ENCODE measurements at places on chromosomes 6 and 20.

DNA sequence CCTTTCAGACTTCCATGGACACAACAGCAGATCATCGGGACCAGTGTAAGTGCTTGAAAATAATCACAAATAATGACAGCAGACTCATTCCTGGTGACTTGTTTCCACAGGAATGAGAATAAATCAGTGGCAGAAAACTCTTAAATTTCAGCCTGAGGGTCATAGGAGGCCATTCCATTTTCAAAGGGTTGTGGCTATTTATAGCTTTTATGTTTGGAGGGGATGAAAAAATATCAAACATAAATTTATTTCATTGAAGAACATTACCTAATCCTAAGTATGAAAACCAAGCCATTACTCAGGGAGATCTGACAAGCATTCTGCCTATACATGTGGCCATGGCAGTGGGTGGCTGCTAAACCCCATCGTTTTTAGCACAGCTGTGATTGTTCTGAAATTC lies 173.6 kb upstream of the CNR1 start:
- no peak for DNase-seq

- DNase-seq = no peak
These were observed 376.9 kb downstream of the PHF3 start for GRCh38 chr6:64012351-64013001.

DNA sequence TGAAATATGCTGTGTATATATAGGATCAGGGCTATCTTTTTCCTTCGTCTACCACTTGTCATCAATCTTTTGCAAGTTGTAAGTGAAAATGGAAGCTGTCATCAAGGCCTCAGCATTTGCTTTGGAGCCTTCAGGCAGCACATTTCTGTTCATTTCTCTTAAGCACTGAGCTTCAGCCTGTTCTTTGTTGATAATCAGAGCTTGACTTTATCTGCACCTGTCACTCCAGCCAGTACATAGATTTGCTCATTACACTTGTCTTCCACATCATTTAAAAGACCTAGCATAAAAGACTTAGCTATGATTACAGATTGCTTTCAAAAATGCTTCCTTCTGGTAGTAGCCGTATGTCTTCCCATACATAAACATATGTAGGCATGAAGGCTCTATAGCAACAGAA lies 189.8 kb upstream of the GRIK2 start:
- no peak for DNase-seq

GRCh38 chr6:137313928-137314855 lies 95.0 kb upstream of the IFNGR1 start:
- peak; percentile 50 for DNase-seq

GRCh38 chr6:167087857-167088354 lies 35.0 kb upstream of the CCR6 start:
- no peak for DNase-seq

- no peak for DNase-seq
These were observed 44.1 kb upstream of the RNF8 start for GRCh38 chr6:37309692-37310091.

DNA sequence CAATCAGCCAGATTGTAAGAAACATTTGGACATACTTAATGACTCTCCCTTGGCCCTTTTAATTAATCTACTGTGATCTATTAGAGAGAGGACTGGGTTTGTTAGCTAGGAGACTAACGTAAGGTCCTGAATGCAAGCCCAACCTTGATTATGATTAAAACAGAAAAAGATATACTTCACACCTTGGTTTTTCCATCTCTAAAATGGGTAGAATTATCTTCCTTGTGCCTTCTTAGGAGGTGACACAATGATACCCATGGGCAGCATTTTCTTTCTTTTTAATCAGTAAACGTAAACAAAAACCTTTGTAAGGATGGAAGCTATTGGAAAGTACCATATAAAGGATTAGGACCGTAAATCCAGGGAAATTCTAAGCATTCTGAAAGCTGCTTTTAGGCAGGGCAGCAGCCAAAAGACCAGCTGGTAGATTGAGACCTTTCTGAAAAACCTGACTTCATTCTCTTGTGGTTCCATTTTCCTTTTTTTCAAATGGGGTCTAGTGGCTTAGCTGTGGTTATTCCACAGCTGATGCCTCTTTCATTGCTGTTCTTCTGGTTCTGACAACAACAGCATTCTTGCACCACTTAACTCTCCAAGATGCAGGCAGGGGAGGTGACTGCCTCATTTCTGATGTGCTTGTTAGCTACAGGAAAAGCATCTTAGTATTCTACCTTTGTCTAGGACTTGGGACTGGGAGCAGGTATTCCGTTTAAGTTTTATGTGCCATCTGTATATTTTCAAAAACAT lies 27.4 kb downstream of the RREB1 start:
- no peak for DNase-seq

- peak; percentile 91 for DNase-seq
These were observed 50.6 kb downstream of the LAMA4 start for GRCh38 chr6:112203577-112204349.

- no peak for DNase-seq
These were observed 87.7 kb downstream of the PDE7B start for GRCh38 chr6:135939208-135939591.

- no peak for DNase-seq
These were observed 46.7 kb downstream of the SERAC1 start for GRCh38 chr6:158121335-158121734.

DNA sequence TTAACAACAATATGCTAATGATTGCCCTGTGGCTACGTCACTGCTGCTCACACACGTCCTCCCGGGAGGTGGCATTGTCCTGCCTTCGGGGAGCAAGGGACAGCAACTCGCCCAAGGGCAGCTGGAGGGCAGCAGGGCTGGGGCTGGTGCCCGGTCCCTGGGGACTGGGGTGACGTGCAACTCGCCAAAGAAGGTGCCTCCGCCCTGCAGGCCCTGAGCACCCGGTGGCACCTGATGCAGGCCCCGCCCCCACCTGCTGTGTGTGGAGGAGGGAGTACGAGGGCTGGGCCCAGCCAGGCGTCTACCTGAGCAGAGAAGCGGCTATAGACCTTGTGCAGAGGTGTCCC lies 64.8 kb upstream of the SLCO4A1 start:
- DNase-seq = no peak

DNA sequence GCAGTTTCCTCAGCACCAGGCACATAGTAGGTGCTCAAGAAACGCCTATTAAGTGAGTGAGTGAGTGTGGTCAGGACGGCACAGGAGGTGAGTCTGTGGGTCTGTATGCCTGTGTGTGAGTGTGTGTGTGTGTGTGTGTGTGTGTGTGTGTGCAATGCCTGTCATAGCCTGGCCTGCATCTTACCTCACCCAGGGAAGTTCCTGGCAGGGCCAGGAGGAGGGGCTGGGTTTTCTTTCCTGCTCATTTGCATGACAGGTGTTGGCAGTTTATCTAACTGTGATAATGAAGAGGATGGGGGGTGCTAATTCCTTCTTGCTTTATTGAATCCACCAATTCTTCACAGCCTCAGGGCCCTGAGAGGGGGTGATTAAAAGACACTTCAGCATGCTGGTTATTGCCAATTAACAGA lies 146.7 kb upstream of the MLN start:
- DNase-seq = no peak

- no peak for DNase-seq
These were observed 17.9 kb upstream of the TRIM26 start for GRCh38 chr6:30231067-30231466.

- DNase-seq = no peak
These were observed 65.4 kb downstream of the GPR6 start for GRCh38 chr6:110043366-110043994.

- peak; percentile 77 for DNase-seq
These were observed 80.1 kb upstream of the PTPRK start for GRCh38 chr6:128600397-128600951.

GRCh38 chr6:82741325-82741995 lies 324.2 kb downstream of the UBE3D start:
- no peak for DNase-seq

- DNase-seq = no peak
These were observed 23.9 kb downstream of the RIPOR2 start for GRCh38 chr6:24911796-24912382.

DNA sequence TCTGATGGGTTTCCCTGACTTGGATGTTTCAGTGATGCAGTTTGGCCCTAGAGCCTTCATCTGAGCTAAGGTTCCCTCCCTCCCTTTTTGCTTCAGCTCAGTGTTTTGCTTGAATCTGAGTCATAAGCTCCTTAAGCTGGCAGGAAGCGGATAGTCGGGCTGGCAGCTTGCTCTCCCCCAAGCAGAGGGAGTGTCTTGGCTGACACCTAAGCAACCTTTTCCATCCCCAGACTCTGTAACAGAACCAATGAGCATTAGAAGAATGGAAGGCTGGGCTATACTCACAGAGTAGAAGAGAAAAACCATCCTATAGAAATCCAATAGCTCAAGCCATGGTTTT lies 98.3 kb downstream of the HAO1 start:
- peak; percentile 73 for DNase-seq

GRCh38 chr6:69391106-69391505 lies 405.7 kb downstream of the LMBRD1 start:
- DNase-seq = no peak

GRCh38 chr6:148530394-148530953 lies 187.8 kb downstream of the SASH1 start:
- DNase-seq = peak; percentile 39

- no peak for DNase-seq
These were observed 112.7 kb downstream of the PSMB1 start for GRCh38 chr6:170440437-170440836.

DNA sequence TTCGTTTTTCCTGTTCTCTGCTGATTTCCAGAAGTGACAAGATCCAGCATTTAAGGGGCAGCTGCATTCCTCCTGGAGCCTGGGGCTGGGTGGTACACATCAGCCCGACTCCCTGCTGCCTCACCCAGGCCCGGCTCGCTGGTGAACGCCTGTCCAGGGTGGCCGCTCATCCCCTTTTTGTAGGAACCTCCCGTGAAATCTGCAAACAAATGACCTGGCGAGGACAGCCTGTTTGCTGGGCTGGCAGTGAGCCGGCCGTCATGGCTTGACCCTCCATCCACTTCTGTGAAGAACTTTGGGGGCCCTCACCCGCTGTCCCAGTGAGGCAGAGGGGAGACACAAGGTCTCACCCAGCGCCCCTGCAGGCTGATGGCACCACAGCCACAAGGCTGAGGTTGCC lies 39.0 kb downstream of the PYGB start:
- no peak for DNase-seq

- no peak for DNase-seq
These were observed 121.9 kb downstream of the INSM1 start for GRCh38 chr20:20489648-20490341.

DNA sequence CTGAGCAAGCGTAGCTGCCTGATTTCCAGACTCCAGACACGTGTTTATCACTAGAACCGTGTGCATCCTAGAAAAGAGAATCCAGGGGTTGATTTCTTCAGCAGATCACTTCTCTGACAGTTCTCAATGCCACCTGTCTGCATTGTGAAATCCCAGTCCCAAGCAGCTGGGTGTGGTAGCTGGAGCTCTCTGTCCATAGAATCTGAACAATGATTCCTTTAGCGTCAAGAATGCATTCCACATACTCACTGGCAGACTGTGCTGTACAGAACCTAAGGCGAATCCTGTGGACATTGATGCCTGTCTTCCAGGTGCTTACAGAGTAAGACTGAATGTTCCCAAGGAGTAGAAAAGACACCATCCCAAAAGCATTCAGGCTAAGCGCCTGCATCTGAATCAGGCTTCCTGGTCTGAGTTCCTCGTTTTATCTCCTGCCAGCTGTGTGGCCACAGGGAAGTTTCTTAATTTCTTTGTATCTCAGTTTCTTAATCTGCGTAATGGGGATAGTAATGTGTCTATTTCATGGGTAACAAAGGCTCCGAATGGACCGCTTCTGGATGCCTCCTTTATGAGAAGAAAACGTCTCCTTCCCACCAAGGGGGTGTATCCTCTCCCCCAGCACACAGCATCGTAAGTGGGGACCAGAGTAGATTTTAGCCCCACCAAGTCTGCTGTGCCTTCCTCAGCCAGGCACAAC lies 10.4 kb upstream of the TRAF3IP2 start:
- no peak for DNase-seq

GRCh38 chr6:145562771-145563615 lies 172.3 kb downstream of the EPM2A start:
- no peak for DNase-seq

- DNase-seq = no peak
These were observed 283.7 kb downstream of the BTBD3 start for GRCh38 chr20:12201289-12201991.

- no peak for DNase-seq
These were observed 158.6 kb upstream of the MLN start for GRCh38 chr6:33962246-33963027.

- DNase-seq = no peak
These were observed 4.8 kb downstream of the EPB41L2 start for GRCh38 chr6:131058236-131058635.

- no peak for DNase-seq
These were observed 5.1 kb upstream of the MBOAT1 start for GRCh38 chr6:20217324-20217855.

- DNase-seq = no peak
These were observed 14.1 kb upstream of the DEFB116 start for GRCh38 chr20:31322504-31322903.

DNA sequence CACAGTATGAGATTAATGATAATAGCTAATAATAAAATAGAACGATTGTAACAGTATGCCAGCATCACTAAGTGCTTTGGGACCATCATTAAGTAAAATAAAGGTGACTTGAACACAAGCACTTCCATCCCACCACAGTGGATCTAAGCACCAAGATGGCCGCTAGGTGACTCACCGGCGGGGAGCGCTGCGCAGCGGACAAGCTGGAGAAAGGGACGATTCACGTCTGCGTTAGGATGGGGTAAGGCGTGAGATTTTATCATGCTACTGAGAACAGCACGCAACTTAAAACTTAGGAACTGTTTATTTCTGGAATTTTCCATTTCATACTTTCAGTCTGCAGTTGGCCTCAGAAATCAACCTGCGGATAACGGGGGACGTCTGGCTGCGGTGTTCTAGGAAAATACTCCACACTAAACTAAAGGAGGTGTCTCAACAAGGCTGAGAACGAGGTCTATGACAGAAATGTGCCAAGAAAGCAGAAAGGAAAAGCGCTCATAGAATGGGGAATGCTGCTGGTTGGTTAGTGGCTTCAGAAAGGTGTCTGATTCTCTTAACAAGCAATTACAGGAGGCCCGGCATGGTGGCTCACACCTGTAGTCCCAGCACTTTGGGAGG lies 114.5 kb downstream of the GMPR start:
- no peak for DNase-seq

DNA sequence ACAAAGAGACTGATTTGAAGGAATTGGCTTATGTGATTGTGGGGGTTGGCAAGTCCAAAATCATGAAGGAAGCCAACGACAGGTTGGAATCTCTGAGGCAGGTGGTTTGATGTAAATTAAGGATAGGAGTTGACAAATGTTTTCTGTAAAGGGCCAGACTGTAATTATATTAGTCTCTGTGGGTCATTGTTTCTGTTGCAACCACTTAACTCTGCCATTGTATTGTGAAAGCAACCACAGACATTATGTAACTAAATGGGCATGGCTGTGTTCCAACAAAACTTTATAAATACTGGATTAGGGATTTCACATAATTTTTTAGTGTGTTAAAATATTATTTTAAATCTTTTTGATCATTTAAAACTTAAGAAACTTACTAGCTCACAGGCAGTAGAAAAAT lies 199.2 kb upstream of the MYLIP start:
- DNase-seq = no peak

DNA sequence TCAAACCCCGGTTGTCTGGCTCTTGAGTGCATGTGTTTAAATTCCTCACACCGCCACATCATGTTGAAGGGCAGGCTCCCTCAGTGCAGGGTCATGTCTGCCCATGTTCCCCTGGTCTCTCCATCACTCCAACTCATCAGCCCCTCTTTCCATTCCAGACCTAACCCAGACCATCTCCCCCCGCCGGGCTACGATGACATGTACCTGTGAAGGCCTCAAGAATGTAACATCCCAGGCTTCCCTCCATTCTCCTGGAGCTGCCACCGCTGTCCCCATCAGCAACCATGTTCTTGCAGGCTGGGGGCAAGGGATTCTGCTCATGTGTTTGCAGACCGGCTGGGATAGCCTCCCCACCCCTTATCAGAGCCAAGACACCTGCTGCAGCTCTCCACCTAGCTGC lies 19.9 kb downstream of the TMEM74B start:
- no peak for DNase-seq
